ENCODE measurements at places on chromosomes 13 and 19.

- DNase-seq, result no peak
Observed at GRCh38 chr19:41967054-41967783, 8.1 kb upstream of the RABAC1 start.

DNA sequence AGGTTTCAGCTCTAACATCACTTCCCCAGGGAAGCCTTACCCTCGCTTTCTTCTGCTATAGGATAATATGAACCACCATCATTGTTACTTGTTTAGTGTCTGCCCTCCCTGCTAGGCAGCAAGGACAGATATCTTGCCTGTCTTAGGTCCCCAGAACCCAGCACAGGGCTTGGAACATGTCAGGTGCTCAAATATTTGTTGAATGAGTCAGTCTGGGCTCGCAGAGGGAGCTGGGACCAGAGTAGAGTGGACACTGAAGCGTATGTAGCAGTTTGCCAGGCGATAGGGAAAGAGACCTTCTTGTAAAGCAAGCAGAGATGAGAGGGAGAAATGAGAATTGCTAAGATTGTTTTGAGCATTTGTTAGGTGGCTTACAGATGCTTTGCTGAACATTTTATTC is 11.7 kb downstream of the BCKDHA start:
- DNase-seq, result no peak

- DNase-seq, result no peak
Observed at GRCh38 chr13:37059848-37060192, 332 bp upstream of the SUPT20H start.

- no peak for DNase-seq
Observed at GRCh38 chr13:42495751-42496150, 78.2 kb upstream of the TNFSF11 start.

- DNase-seq, result no peak
Observed at GRCh38 chr13:51846756-51847155, 1.8 kb upstream of the TMEM272 start.

GRCh38 chr13:33229446-33230177 is 55.9 kb downstream of the STARD13 start:
- DNase-seq, result no peak

DNA sequence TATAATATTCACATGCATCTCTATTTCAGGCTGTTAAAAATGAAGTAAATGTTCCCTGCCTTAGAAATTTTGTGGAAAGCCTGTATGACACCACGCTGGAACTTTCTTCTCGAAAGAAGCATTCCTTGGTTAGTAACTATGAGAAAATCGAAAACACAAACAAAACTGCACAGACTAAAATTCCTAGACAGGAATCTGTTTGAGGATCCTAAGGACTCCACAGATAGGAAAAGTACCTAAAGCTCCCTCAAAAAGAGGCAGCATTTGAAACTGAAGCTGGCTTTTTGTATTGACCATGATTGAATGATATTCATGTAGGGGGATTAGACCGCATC is 103.4 kb downstream of the FRY start:
- DNase-seq, result no peak

DNA sequence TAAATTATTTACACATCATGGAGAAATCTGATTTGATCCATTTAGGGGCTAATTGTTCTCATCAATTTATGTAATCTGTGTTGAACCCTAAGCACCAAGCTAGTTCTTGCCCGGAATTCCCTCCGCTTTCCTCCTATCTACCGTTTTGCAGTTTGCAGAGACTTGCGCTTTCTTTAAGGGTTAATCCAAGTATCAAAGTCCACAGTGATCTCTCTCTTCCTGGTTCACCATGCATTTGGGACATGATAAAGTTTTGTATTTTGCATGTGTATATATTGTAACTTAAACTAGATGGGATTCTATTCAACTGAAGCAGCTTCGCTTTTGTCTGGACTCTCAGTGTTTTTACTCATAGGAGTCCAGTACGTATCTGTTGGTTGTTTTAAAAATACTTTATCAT is 13.8 kb upstream of the KLF5 start:
- DNase-seq, result no peak

DNA sequence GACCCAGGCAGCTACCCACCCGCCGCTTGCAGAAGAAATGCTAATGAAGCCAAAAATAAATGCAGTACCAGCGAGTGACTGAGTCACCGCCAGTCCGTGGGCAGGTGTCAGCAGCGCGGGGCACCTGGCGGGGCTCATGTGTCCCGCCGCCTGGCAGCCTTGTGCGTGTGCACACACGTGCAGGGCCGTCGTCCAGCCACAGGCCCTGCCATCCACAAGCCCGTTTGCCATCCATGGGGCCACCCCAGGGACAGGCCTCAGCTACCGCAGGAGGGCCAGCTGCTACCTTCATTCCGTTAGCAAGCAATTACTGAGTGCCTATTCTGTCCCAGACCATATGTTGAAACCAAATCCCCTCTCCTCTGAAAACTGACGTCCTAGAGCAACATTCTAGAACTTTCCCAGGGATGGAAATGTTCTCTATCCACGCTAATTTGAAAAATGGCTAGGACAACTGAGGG is 20.5 kb downstream of the NCAN start:
- DNase-seq, result no peak

All from CD4-positive, alpha-beta T cell treated with Interferon alpha-2 for 1 hour (primary cell).